Omental fat pad (tissue), 4 donors: ENCODE measurements at places on chromosomes 5 and 9.

- no peak for DNase-seq
Observed at GRCh38 chr9:133855371-133855770, 117.2 kb upstream of the SARDH start.

GRCh38 chr5:132110930-132111329 is 37.3 kb downstream of the CSF2 start:
- no peak for DNase-seq

DNA sequence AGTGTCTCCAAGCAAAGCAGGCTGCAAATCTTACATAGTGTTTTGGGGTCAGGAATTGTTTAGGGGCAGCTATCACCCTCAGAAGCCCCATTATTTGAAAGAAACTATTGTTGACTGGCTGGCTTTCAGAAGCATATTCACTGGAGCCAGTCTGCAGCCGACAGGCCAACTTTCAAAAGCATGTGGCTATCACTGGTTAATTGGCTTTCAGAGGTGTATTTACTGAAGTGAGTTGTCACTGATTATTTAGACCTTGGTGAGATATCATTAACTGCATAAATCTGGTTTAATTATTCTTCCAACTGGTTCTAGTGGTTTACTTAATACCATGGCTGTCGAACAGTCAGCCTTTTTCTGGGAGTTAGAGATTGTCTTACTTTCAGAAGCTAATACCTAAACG is 247.0 kb downstream of the CWC27 start:
- DNase-seq, result no peak

DNA sequence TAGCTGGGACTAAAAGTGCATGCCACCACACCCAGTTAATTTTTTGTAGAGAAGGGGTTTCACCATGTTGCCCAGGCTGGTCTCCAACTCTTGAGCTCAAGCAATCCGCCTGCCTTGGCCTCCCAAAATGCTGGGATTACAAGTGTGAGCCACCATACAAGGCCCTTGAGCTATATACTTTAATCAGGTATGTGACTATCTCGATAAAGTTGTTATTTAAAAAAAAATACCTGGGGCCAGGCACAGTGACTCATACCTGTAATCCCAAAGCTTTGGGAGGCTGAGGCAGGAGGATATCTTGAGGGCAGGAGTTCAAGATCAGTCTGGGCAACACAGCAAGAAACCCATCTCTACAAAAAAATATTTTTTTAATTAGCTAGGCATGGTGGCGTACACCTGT is 19.2 kb downstream of the RNF145 start:
- no peak for DNase-seq

GRCh38 chr9:134544388-134545214 is 97.0 kb upstream of the COL5A1 start:
- no peak for DNase-seq

- DNase-seq, result no peak
Observed at GRCh38 chr5:16819522-16820167, 116.4 kb downstream of the MYO10 start.

- DNase-seq, result no peak
Observed at GRCh38 chr5:58122157-58122556, 337.7 kb downstream of the PLK2 start.

DNA sequence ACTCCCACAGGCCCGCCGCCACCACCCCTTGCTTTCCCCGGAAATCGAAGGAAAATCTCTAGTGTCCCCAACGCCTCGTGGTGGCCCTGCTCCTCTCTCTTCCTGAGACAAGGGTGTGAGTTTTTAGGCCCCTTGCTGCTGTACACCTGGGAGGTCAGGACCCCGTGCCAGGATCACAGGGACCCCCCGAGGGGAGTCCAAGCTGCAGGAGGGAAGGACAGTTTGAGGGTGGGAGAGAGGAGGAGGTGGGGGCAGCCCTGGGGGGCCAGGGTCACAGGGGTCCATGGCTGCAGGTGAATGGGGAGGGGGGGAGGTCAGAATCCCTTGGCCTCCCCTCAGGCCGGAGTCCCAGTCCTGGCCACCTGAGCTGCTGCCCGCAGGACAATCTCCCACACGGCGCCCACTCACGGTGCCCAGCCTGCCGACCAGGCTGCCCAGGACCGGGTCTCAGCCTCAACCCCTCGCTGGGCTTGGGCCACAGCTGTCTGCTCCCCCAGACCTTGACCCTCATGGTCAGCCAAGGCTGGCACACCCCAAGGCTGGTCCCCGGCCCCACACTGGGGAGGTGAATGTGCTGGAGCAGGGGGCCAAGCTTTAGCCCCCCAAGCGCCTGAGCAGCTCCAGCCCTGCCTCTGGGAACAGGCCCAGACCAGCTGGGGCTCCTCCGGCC is 19.9 kb downstream of the TPPP start:
- no peak for DNase-seq
